ENCODE measurements at places on chromosomes 5 and 9.
A peak's percentile ranks its signal among the peaks of the same experiment; 100 is the strongest.

DNA sequence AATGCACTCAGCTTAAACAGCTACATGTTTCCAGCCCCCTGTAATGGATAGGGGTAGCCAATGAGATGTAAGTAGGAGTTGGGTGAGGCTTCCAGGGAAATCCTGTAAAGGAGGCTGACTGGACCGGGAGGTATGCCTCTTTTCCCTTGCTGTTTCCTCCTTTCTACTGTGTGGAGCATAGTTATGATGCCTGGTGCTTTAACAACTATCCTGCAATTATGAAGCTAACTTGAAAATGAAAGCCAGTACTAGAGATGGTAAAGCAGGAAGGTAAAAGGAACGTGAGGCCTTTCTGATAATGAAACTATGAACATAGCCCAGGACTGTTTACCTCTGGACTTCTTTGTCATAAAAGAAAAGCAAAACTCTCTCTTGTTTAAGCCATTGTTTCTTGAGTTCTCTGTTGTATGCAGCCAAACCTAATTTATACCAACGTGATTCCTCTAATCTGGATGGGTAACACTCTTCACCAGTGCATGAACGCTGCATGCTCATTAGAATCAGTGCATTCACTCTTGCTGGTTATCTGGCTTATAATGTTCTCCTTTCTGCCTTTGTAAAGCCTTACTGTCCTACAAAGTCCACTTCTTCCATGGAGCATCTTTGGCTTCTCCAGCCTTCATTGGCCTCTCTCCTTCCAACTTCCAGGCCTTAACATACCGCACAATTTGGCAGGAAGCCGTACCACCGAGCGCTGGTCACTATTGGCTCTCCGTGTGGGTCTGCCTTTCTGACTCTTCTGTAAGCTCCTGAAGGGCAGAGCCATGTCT lies 8.3 kb upstream of the ARHGEF28 start:
- DNase-seq = no peak

GRCh38 chr5:107313098-107313497 lies 357.6 kb downstream of the EFNA5 start:
- no peak for DNase-seq

DNA sequence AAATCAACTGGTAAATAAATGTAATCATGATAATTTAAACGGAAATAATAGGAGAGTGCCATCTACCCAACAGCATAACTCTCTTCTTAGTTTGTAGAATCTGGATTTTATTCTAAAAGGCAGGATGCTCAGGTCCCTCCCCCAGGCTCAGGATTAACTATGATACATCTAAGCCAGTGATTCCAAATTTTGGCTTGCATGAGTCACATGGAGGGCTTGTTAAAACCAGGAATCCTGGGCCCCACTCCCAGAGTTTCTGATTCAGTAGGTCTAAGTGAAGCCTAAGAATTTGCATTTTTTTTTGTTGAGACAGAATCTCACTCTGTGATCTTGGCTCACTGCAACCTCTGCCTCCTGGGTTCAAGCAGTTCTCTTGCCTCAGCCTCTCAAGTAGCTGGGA lies 62.3 kb upstream of the ZFR start:
- no peak for DNase-seq

DNA sequence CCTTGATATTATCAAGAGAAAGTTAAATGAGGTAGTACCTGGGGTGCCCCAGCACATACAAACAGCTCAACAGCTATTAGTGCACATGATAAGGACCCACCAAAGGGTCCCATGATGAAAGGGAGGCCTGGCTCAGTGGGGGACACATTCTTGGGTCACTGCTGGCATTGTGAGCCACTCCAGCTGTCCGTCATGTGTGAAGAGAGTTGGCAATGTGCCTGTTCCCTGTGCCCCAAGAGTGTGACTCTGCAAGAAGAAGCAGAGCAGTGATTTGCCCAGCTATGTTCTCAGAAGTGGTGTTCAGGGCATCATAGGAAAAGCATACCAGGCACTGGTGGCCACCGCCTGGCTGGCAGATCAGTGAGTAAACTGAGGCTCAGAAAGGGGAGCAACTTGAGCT lies 37.1 kb upstream of the TDRD7 start:
- DNase-seq = no peak

GRCh38 chr5:174057206-174057605 lies 11.7 kb downstream of the NSG2 start:
- DNase-seq = no peak

- no peak for DNase-seq
Observed at GRCh38 chr9:133106511-133107244, 14.4 kb downstream of the RALGDS start.

DNA sequence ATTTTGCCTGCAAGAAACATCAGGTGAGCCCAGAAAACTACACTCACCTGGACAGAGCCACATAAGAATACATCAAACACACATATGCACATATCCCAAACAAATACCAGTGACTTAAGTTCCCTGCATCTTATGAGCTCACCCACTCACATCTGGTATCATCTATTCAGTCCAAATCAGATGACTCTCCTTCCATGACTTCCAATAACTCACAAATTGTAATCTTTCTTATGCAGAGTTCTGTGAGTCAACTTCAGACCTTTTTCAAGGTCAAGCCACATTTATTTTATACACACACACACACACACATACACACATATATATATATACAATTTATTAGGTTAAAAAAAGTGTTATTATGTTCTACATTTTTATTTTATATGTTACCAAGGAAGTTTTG lies 1711.9 kb upstream of the CDH9 start:
- no peak for DNase-seq

DNA sequence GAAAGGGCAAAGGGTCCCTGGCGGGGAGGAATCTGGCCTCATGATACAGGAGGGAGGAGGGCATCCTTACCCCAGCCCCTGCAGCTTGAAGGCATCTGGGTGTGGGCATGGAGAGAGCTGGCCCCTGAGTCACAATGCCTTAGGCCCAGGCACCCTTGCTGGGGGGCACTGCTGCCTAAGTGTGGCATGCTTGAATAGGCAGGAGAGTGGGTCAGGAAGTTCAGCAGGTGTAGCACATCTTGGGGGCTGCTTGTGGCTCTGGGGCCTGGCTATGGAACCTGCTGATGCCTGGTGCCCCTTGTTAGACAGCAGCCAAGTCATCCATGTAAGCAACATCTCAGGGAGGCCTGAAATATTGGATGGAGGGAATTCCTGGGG lies 63.1 kb downstream of the HSPA4 start:
- no peak for DNase-seq

GRCh38 chr5:159094745-159095144 lies 5.0 kb downstream of the EBF1 start:
- peak; percentile 86 for DNase-seq

DNA sequence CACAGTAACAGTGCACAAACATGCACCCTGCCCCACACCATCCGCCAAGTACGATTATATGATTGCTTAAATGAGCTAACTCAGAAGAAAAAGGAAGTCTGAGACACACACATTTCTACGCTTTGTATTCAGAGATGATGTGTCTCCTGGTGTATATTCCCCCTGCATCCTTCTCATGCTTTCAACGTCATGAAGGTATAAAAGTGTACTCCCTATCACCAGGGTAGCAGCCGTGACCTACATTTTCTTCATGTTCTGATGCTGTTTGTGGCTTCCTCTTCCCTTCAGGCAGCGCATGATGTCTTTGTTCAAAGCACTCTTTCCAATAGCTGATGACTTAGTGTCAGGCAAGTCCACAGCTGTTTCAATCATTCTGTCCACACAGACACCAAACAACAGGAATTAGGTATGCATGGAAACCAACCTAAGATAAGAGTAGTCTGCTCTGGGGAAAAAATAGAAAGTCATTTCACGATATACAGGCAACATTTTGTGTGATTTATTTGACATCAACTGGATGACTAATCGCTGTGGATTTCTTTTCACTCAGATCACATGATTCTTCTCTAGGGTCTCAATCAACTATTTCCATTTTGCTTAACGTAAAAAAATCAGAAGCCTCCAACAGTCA lies 269.4 kb upstream of the PTGER4 start:
- no peak for DNase-seq

DNA sequence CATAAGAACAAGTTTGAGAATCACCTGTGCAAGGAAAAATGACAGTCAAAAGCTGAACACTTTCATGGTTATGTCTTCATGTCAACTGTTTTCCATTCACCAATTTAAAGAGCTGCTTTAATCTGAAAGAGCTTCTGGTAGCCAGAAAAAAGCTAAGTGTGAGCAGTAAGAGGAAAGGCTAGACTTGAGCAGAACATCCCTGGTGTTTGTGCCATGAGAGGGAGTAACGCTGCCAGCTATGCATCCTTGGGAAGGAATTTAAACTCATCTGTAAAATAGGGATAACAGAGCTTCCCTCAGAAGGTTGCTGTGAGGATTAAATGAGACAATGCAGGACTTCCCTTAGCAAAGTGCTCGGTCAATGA lies 193.7 kb downstream of the MAPKAP1 start:
- no peak for DNase-seq

DNA sequence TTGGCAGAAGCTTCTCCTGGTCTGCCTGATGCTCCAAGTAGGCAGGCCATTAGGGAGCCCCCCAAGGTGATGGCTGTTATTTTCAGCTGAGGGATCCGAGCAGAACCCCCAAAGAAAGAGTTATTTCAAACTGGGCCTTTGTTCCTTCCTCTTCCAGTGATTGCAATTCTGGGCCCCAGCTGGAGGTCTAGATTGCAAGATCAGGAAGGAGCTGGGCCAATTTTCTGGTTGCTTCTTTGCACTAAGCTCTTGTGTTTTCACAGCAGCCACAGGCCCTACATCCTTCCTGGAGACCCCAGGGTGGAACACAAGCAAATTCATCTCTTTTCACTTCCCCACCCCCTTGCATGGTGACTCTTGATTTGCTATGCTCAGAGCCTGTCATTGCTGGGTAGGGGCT lies 215.0 kb downstream of the SEMA6A start:
- DNase-seq = no peak

DNA sequence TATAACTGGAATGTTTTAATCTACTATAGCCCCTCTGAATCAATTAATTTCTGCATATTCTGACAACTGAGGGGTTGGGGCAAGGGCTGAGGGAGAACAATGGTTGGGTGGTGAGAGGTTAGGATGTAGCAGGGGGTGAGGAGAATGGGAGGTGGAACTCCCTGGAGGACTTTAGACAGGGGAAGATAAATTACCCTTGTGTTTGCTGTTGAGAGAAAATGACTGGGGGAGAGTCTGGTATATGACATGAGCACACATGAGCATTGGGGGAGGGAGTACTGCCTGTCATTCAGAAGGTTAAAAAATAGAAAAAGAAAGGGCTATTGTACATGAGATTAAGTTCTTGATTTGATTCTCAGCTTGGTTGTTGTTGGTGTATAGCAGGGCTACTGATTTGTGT lies 37.2 kb upstream of the PAPPA start:
- DNase-seq = no peak

- DNase-seq = peak; percentile 34
Observed at GRCh38 chr9:70639853-70640814, 225.7 kb upstream of the KLF9 start.

DNA sequence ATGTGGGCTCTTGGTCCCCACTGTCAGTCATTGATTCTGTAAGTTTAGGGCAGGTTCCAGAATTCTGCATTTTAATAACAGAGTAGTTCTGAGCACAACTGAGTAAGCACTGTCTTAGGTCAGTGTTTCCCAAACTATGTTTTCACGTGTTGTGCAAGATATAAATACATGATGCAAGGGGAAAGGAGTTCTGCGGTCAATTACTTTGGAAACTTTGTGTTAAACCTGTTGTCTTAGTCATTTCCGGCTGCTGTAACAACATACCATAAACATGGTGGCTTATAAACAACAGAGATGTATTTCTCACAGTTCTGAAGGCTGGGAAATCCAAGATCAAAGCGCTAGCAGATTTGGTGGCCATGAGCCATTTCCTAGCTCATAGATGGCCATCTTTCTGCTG lies 69.8 kb downstream of the EQTN start:
- no peak for DNase-seq

DNA sequence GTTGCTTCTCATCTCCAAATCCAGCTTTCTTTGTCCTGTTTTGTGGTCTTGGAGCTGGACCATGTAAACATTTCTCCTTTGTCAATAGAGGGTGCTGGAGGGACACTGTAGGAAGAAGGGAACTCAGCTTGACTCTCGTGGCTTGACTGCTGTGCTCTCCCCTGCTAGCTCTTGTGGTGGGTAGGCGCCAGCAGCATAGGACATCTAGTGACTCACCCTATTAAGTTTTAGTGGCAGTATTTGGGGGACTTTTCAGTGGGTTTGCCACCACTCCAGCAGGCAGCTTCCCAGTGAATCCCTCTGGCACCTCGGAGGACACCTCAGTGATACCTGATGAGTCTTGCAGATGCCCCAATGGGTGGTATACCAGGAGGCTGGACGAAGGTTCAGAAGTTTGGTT lies 97.8 kb downstream of the TSSK1B start:
- DNase-seq = peak; percentile 83

DNA sequence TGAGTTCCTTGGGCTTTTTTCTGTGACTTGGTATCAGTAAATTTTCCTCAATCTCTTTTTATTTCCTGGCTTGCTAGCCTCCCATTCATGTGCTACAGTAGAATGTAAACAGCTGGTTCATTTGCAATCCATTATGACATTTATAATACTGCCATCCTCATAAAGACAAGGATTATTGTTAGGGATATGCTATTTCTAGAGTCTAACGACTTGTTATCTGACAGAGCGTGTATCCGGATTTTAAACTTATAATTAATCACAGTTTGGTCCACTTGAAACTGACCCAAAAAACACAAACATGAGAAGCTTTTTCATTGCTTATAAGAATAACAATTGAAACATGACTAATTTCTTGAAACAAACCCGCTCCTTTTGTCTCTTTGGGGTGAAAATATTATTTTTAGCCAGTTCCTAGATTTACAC lies 585.8 kb downstream of the TLE4 start:
- no peak for DNase-seq

DNA sequence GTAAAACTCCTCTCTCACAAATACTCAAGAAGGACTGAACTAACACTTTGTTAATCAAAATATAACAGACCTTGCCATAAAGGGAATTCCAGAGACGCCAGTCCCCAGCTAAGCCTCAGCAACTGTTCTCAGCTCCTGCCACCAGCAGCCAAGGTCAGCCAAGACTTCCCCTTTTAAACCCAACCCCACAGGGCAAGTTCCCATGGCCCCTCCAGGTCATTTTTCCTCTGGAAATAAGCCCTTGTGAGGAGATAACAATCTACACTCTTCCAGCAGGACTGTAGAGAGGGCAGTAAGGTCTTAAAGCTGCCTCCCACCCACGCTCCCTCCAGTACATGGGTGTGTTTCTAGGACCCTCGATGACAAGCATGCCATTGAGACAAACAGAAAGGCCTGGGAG lies 78.3 kb downstream of the DPYSL3 start:
- DNase-seq = no peak

GRCh38 chr5:157563373-157563928 lies 12.1 kb downstream of the ADAM19 start:
- DNase-seq = no peak

- DNase-seq = no peak
Observed at GRCh38 chr5:67511911-67512310, 315.3 kb upstream of the CD180 start.

GRCh38 chr9:113675475-113675941 lies 200.6 kb upstream of the ZNF618 start:
- DNase-seq = no peak

Measured in BE2C (cell line).